ENCODE measurements at places on chromosomes 2 and 18.
A peak's percentile ranks its signal among the peaks of the same experiment; 100 is the strongest.

GRCh38 chr2:83143946-83144345 lies 1315.1 kb downstream of the SUCLG1 start:
- no peak for DNase-seq

DNA sequence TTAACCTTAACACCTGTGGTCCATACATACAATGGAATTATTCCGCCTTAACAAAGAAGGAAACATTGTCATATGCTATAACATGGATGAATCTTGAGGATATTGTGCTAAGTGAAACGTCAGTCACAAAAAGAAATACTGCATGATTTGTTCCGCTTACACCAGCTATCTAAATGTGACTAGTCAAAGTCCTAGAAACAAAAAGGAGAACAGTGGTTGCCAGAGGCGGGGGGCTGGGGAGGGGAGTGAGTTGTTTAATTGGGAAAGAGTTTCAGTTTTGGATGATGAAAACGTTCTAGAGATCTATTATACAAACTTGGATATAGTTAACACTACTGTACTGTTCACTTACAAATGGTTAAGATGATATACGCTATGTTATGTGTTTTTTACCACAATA lies 72.0 kb downstream of the SPRED2 start:
- no peak for DNase-seq

DNA sequence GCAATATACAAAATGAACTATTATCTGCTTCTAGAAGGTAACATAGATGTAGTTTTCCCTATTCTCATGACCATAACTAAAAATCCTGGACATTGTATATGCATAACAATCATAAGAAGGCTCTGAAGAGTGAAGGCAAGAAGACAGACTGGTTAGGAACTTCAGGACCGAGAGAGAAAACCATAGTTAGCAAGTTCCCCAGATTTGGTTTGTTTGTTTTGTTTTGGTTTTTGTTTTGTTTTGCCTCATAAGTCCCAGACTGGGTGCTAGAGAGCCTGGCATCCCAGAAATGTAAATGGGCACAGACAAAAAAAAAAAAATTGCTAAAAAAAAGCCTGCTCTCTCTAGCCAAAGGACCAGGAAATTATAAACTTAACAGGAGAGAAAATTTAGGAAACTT lies 192.2 kb upstream of the FBXO11 start:
- DNase-seq, result no peak

- DNase-seq, result no peak
Observed at GRCh38 chr18:77178559-77178958, 46.0 kb upstream of the MBP start.

DNA sequence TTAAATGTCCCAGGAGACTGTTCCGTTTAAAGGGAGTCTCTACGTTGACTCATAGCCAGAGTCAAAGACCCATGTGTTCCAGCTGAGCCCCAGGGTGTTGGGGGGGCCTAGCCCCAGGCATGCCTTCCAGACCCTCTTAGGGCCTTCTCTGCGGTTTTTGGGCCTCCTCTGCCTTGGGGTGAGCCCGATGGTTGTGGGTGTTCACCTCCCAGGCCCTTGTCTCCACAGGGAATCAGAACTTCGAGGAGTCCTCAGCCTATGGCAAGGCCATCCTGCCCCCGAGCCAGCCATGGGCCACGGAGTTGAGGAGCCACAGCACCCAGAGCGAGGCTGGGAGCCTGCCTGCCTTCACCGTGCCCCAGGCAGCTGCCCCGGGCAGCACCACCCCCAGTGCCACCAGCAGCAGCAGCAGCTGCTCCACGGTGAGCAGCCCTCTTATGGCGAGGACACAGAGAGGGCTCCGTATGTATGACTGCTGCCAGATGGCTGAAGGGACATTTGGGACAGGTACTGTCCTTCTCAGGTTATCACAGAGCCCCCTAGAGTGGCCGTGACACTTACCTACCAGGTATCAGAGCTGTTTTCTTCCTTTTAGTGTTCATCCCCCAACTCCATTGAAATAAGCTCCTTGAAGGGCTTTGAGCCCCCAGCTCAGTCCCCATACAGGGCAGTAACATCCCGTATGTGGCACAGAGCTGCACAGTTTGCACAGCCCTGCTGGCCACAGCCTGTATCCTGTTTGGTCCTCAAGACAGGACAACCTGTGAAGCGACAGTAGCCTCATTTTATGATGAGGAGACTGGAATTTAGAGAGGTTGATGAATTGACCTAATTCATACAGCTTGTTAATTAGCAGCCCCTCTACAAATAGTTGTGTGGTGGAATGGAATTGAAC lies 80.7 kb downstream of the EPAS1 start:
- DNase-seq, result no peak

GRCh38 chr18:33717339-33717738 lies 139.3 kb downstream of the ASXL3 start:
- DNase-seq, result no peak

DNA sequence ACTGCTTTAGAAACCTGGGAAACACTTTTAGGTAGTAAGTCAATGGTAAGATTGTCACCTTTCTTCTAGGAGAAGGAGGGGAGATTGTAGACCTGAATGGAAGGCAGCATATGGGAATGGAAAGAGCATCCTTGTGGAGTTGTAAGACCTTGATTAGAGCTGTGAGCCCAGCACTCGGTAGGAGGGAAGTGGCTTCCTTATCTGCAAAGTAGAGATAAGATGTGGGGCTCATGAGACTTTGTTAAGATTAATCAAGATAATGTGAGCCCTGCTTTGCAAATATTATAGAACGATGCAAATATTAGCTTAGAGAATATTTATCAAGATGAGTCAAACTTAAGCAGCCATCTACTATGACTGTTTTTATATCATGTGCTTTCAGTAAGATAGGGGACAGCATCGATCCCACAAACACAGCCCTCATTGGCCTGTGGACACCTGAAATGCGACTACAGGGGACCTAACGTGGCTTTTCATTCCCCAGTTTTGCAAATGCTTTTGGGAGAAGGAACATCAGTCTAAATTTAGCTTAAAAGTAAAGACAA lies 243.7 kb downstream of the LTBP1 start:
- DNase-seq, result no peak

DNA sequence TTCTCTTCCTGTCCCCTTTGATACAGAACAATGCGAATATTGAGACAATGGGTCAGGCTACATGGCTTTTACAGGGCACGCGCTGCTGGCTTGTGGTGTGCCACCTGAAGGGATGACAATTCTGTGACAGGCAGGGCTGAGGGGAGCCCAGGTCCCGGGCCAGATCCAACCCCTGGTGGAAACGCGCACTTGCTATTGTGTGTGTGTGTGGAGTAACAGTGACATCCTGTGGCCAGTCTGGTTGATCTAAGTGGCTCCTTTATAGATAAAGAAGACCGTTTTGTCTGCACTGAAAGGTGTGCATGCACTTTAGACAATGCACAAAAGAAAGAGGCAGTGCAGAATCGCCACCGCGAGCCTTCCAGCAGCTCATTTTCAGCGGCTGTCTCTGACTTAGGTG lies 273.6 kb downstream of the HRH4 start:
- DNase-seq, result no peak

GRCh38 chr2:241686324-241686649 lies 328 bp downstream of the DTYMK start:
- DNase-seq, result no peak

DNA sequence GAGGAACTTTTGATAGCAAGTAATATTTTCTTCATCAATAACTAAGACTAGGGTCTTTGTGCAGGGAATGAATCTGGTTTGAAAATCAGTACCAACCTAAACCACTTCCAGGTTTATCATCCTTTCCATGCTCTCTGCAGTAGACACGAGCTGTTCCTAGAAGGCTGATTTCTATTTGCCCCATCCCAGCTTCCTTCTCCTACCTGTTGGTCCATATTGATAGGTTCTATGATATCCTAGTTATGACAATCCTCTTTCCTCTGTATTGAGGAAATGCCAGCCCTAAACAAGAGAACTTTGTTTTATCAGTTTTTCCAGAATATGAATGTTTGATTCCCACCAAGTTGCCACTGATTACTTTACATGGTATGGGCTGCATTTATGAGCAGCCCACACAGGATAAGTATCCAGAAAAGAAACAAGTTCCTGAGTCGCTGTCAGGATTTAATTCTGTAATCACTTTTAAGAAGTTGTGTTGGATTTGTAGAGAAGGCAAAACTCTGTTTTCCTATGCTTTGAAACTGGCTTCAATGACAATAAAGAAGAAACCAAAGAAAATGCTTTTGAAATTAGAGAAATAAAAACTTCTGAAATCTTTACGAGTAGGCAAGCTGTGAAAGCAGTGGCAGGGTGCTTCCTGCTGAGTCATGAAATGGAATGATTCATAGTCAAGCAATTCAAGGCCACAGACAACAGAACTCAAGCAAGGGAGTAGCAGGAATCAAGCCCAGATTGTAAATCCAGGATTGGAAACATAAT lies 37.3 kb upstream of the TANK start:
- peak; percentile 70 for DNase-seq

GRCh38 chr18:48104705-48105104 lies 174.2 kb upstream of the SMAD2 start:
- DNase-seq, result no peak

DNA sequence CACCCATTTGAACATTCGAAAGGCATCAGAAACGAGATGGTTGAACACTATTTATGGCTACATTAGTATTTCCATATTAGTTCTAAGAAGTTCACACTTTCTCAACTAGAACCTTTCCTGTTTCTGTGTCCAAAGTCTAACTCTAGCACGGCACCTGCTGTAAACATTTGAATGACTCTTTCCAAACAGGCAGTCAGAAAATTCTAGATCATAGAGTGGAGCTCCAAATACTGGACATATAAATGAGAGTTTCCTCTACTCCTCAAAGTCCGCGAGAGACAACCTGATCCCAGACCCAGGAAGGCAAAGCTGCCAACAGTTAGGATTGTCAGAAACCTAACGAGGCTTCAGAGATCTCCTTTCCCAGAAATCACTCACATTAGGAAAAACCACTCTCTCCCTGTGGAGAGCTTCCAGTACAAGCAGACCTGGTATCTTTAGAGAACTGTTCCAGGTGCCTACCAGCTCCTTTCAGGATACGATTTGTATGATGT lies 10.6 kb downstream of the RND3 start:
- no peak for DNase-seq

DNA sequence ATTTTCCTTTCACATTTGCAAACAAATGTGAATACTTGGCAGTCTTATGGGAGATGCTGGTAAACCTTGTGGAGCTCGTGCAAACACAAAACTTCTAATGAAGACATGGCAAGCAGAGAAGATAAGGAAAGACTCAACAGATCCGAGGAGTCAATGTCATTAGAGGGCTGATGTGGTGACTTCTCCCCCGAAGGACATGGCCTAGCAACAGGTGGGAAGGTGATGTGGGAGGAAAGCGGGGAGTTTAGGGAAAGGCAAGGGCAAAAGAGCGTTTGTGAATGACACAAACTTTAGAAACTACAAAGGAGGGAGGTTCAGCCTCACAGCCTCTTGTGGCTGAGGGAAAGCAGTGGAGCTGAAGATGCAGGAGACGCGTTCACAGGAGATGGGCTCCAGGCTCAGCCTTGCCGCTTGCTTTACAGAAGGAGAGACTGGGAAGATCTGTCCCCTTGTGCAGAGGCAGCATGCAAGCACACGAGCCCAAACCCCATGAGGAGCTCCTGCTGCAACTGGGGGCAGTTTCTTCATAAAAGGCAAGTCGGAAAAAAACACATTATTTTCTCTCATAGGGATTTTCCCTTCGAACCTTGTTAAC lies 86.6 kb downstream of the SOWAHC start:
- no peak for DNase-seq

DNA sequence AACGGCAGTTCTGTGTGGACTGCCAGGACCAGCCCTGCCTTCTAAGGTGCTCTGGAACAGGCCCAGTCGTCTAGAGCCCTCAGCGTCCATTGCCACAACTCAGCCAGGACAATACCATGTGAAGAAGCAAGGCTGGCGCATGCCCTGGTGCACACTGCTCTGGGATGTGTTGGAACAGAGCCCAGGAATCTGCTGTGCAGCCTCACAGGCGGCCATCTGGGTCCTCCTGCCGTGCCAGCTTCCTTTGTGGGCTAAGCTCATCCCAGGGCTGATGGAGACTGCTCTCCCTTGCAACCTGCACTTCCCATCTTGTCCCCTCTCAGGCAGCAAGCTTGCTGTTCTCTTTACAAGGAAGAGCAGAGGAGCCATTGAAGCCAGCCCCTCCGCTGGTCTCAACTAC lies 246.4 kb upstream of the PXDN start:
- DNase-seq, result no peak

- no peak for DNase-seq
Observed at GRCh38 chr2:238525990-238526389, 99.3 kb downstream of the ASB1 start.

DNA sequence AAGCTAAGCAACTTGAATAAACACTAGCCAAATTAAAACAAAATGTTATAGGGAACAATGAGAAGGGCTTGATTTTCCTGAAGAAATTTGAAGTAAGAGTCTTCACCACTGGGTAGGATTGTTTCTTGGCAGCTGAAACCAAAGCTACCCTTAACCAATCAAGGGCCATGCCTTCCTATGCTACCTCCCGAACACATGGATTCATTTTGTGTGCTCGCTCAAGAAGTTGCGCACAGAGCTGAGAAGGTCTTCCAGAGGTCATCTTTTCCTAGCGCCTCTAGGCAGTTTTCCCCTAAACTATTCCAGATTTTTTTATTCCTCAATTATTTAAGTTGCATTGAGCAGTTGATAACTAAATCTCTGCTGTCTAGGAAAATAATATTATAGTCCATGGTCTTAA lies 264.6 kb downstream of the RBM43 start:
- no peak for DNase-seq

GRCh38 chr2:16293398-16293797 lies 353.0 kb downstream of the MYCN start:
- DNase-seq, result no peak

- no peak for DNase-seq
Observed at GRCh38 chr18:610214-610928, 13.6 kb downstream of the CLUL1 start.

GRCh38 chr2:210584834-210585233 lies 28.4 kb downstream of the CPS1 start:
- no peak for DNase-seq

DNA sequence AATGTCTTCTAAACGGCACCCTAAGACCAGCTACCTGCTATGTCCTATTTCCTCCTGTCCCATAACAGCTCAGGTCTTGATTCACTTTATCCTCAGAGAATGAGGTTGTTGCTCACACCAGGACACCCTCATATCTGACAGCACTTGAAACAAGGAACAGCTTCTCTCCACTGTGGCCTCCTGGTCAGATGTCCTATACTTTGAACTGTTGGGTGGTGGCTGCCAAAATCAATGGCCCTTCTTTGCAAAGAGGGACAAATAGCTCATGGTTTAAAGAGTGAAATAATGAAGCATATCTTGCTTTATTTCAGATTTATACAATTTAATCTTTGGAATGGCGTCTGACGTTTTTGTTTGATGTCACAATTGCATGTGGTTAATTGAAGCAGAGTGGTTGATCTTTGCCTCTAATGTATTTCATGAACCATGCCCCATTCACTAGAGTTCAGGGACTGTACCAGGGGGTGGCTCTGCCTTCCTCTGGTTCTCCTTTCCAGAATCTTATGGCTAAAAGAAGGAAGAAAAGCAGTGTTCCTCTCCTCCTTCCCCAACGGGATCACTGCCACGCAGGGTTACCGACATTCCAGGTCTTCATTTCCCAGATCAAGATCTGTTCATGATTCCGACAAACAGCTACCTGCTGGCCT lies 24.1 kb upstream of the ZCCHC2 start:
- no peak for DNase-seq

GRCh38 chr2:177252808-177253531 lies 11.6 kb downstream of the NFE2L2 start:
- DNase-seq, result no peak

- no peak for DNase-seq
Observed at GRCh38 chr2:182014284-182014683, 28.6 kb downstream of the PPP1R1C start.
